ENCODE measurements at places on chromosomes 16 and 17.

- no peak for DNase-seq
Measured at GRCh38 chr17:74994440-74994839, 7.0 kb downstream of the CDR2L start.

- no peak for DNase-seq
Measured at GRCh38 chr17:7634384-7634783, 4.4 kb downstream of the SHBG start.

- no peak for DNase-seq
Measured at GRCh38 chr16:5412731-5413130, 315.1 kb upstream of the EEF2KMT start.

GRCh38 chr17:44115585-44116415 is 7.6 kb downstream of the HDAC5 start:
- peak; percentile 62 for DNase-seq

- DNase-seq, result no peak
Measured at GRCh38 chr17:77884967-77885641, 73.4 kb upstream of the TNRC6C start.

- peak; percentile 11 for DNase-seq
Measured at GRCh38 chr16:86505899-86506864, 4.1 kb upstream of the FOXF1 start.

- peak; percentile 88 for DNase-seq
Measured at GRCh38 chr17:9924735-9925191, 19.7 kb upstream of the RCVRN start.

GRCh38 chr17:79414063-79414792 is 196.6 kb downstream of the RBFOX3 start:
- DNase-seq, result no peak

Measured in stomach (tissue), 19 donors.